SK-N-SH (cell line): ENCODE measurements at places on chromosomes 2 and 18. TPM values are rescaled to one million over a fixed set of nuclear protein-coding genes. Genes with fewer than 3 reads are reported as not detected.

- no peak for DNase-seq
These were observed 21.6 kb upstream of the SPATA3 start for GRCh38 chr2:230974096-230974913.

DNA sequence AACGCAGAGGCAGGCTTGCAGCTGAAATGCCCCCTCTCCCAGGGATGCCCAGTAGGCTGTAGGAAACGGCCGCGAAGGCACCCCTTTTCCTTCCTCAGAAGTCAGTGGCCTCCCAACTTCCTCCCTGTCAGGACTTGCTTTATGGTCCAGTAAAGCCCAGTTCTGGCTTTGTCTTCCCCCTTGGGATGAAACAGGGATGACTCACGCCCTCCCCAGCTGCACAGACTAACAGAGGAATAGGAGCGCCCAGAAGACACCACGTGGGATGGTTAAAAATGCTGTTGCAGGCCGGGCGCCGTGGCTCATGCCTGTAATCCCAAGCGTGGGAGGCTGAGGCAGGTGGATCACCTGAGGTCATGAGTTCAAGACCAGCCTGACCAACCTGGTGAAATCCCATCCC is 6.9 kb downstream of the CREG2 start:
- DNase-seq, result no peak

DNA sequence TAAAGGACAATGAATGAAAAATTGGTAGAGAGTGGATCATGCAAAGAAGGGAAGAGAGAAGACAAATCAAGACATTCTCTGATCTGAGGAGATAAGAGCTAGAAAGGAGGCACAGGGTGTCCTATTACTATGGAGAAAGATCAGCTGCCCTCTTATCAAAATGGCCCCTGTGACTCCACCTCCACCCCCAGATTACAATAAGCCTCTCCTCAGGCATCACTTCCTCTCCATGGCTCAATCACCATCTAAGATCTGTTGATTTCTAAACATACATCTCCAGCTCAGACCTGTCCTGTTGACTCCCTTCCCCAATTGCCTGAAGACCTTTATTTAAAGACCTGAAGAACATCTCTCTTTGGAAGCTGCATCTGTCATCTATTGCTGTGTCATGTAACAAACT is 43.2 kb downstream of the SP100 start:
- DNase-seq, result no peak

- no peak for DNase-seq
These were observed 50.3 kb upstream of the B3GNT2 start for GRCh38 chr2:62145478-62146100.

GRCh38 chr2:233124421-233125080 is 64.4 kb downstream of the INPP5D start:
- no peak for DNase-seq

- no peak for DNase-seq
These were observed 38.7 kb downstream of the EMX1 start for GRCh38 chr2:72956050-72956395.

- no peak for DNase-seq
These were observed 72.2 kb downstream of the CRIM1 start for GRCh38 chr2:36427790-36428243.

GRCh38 chr2:240232961-240233884 is 92.8 kb upstream of the OTOS start:
- DNase-seq, result peak; percentile 90

The CTAGE1 gene
- 0.03 and 0.07 TPM in 2 replicates for polyA plus RNA-seq

DNA sequence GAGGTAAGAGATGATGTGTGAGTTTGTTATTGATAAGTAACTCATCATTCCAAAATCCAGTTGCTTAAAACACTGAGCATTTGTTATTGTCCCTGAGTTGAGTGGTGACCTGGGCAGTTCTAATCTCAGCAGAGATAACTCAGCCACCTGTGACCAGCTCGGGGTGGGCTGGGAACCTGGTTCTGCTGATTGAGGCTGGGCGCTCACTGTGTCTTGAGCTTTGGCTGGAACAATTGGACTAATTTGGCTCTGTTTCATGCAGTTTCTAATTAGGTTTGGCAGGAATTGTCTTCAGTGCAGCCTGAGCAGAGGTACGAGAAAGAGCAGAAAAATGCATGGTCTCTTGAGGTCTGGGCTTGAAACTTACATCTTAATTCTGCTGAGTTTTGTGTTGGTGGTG is 144.7 kb downstream of the RNF144A start:
- peak; percentile 50 for DNase-seq

DNA sequence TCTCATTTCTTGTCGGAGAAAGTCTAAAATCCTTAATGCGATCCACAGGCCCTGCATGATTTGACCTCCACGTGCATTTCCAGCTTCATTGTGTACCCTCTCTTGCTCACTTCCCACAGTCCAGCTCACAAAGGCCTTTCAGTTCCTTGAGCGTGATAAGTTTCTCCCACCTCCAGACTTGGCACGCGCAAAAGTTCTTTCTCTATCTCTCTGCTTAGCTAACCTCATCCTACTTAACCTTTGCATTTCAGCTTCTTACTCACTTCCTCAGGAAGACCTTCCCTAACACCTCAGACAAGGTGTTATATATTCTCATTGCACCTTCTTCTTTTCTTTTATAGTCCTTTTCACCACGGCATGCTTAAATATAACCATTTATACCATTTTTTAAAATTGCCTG is 124.8 kb upstream of the XPO1 start:
- no peak for DNase-seq

The ALLC gene
- polyA plus RNA-seq, result 0.08 TPM in 1 of 2 replicates, not detected in the other

The SOX11 gene
- 2.9 and 3.4 TPM in 2 replicates for polyA plus RNA-seq

DNA sequence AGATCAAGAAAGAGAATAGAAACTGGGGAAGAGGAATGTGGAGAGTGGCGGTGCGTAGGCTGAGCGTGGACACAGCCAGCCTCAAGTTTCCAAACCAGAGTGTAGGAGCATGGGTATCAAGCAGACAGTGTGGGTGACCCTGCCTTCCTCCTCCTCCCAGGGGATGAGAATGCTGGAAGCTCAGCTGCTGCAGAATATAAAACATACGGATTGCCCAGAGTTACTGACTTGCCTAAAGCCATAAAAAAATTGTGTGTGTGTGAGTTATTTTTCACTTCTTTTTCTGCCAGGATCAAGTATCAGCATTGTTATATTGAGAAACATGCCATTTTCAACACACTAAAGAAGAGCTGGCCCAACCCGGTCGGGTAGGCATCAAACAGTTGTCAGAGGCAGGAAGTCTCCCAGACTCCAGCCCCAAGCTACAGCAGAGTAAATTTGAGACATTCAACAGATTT is 333.3 kb upstream of the ACVR2A start:
- DNase-seq, result no peak

DNA sequence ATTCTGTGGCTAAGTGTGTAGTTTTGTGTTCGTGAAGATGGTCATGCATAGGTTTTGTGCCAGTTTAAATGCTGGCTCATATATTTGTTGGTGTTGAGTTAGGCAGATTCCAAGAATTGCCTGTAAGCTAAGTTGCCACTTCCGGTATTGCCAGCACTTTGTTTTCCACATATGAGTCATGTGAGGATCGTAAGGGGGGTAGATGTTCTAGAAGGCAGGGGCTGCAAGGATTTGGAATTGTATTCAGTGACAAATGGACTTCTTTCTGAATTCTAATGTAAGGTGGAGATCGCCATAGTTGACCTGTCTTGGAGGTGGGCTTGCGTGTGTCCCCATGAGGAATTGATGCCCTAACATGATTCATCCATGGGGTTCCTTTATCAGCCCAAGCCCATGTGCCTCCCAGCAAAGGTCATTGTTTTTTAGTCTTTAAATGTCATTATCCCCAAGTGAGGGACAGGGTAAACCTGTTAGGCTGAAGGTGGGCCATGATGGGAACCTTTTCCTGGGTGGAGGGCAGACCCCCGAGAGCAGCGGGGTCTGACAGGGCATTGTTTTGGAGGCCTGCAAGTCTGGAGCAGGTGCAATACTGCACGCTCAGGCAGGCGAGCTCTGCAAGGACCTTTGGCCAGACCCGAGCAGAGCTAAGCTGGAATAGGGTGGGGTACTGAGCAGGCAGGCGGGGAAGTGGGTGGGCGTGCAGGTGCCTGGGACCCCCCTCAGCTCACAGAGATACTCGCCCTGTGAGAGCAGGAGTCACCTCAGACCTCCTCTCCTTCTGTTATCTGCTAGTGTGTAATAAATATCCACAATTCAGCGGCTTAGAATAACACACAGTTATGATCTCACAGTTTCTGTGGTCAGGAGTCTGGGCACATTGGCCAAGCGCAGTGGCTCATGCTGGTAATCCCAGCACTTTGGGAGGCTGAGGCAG is 77.4 kb downstream of the LRRFIP1 start:
- no peak for DNase-seq

- no peak for DNase-seq
These were observed 83.8 kb upstream of the FAM237A start for GRCh38 chr2:206558492-206558891.

The CGREF1 gene
- 17.1 and 18.3 TPM in 2 replicates for polyA plus RNA-seq

DNA sequence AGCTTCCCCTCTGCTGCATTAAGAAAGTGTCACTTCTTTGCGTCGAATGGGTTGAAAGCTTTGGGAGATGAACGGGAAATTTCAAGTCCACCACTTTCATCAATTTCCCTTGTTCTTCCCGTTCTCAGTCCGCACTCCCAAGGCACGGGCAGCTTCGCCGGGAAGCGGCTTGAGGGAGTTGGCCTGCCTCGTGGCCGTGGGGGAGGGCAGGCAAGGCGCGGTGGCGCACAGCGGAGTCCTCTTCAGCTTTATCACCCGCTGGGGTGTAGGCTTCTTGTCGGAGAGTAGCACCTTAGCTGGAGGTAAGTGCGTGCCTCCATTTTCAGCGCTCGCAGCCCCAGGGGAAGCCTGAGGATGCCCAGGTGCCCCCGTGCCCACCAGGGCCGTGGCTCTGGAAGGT is 19.9 kb downstream of the KCTD18 start:
- DNase-seq, result no peak

DNA sequence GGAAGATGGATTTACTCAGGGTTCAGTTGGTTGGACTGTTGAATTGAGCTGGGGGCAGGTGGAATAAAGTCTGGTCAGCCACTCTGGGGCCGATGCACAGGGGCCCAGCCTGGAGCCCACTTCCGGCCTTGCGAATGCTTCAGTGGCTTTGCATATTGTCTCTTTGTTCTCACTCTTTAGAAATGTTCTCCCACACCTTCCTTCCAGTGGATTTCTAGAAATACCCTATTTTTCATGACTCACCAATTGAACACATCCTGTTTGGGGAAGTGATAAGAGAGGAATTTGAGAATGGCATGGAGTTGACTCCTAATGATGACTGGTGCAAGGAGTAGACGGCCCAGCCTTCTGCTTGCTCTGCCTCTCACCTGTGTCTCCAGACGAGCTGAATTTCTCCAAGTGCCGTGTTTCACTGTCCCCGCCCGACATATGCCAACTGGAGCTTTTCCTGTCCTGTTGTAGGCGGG is 28.1 kb downstream of the ASAP2 start:
- no peak for DNase-seq

DNA sequence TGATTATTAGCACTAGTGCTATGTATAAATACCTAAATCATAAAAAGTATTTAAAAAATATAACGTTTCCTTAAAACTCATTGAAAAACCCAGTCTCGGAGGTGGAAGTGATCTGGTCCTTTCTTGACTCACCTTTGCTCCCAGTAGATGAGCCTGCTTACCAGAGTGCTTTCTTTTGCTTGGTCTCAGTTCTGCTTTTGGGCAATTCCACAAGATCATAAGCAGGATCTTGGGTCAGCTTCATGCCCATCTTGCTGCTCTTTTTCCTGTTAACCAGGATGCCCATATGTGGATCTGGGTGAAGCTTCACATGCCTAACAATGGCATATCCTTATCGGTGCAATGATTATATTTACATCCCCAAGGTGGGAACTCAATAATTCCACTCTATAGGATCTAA is 332.1 kb upstream of the FAM98A start:
- DNase-seq, result no peak

DNA sequence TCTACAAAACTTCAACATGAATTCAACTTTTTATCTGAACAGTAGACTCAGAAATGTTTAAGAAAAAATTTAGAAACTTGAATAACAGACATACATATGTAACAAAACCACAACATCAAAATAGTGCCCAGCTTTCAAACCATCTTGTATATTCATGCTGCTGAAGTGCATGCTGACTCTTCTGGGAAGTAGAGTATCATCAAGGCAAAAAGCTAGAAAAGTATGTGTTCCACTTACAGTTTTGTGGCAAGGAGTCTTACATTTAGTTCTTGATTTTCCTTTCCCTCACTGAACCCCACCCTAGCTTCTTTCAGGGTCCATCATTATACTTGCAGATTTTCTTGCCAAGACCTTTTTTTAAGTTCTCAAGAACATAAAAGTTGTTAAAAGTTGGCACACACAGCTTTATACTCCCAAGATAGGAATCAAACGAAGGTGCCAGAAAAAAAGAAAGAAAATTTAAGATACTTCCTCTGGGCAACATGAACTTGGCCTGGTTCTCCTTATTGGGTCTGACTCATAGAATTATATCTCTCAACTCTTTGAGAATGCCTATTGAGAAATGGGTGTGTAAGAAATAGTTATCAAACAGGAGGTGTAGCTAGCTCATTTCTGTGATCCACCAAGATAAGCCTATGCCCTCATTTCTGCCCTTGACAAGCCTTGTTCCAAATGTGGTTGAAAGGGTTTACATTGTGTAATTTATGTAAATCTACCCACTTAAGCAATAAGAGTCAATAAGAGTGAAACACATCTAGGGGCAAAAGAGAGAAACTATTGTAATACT is 667.6 kb upstream of the ACVR2A start:
- DNase-seq, result no peak

GRCh38 chr2:218834685-218835084 is 3.1 kb upstream of the PRKAG3 start:
- DNase-seq, result no peak

The SATB2 gene
- 0.06 and 0.13 TPM in 2 replicates for polyA plus RNA-seq

DNA sequence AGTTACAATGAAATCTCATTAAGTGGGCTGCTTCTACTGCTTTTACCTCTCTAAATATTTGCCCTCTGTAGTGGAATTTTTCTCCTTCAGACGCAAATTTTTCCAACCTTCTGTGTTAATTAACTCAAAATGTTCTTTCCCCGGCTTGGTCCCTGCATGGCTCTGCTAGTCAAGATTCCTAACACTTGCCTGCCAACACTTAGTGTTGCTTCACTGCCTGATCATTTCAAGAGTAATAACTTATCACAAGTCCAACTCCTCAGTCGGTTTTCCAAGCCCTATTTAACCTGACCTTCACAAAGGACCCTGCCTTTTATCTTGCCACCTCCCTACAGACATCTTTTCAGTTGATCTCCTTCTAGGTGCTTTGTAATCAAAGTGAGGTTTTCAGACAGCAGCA is 142.7 kb downstream of the HRH4 start:
- DNase-seq, result no peak

- DNase-seq, result peak; percentile 82
These were observed 529.2 kb upstream of the KLHL29 start for GRCh38 chr2:22855761-22856184.

GRCh38 chr2:109124982-109125592 is 3.9 kb upstream of the SH3RF3 start:
- DNase-seq, result peak; percentile 63

DNA sequence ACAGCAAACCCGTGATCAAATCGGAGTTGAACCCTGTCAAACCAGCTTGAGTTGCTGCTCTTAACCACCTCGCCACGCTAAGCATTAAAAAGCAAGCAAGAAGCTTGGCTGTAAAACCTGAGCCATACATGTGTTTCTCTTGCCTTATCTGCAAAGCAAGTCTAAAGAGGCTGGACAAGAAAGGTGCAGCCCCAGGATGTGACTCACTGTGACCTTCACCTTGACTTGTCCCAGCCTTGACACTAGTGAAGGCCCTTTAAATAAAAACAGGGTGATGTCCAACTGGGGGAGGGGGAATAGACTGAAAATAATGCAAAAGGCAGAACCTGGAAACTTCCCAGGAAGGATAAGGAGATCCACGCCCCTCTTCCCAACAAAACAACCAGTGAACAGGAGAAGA is 127.6 kb upstream of the NPAS2 start:
- no peak for DNase-seq

GRCh38 chr2:120570546-120570945 is 165.1 kb upstream of the GLI2 start:
- no peak for DNase-seq

- DNase-seq, result no peak
These were observed 18.4 kb upstream of the MAL start for GRCh38 chr2:95007031-95007609.
